ENCODE measurements at places on chromosomes 4 and X. TPM values are rescaled to one million over a fixed set of nuclear protein-coding genes. Genes with fewer than 3 reads are reported as not detected.

The ATRX gene
- total RNA-seq = 130 TPM

The NDUFB11 gene
- total RNA-seq = 63.2 TPM

The PKD2 gene
- total RNA-seq = 49.8 TPM

The NR3C2 gene
- 46.9 TPM for total RNA-seq

The STEEP1 gene
- total RNA-seq = 22.2 TPM

The CCDC110 gene
- 2.0 TPM for total RNA-seq
